Femur (tissue), 1 donor: ENCODE measurements at places on chromosomes 4 and X.

DNA sequence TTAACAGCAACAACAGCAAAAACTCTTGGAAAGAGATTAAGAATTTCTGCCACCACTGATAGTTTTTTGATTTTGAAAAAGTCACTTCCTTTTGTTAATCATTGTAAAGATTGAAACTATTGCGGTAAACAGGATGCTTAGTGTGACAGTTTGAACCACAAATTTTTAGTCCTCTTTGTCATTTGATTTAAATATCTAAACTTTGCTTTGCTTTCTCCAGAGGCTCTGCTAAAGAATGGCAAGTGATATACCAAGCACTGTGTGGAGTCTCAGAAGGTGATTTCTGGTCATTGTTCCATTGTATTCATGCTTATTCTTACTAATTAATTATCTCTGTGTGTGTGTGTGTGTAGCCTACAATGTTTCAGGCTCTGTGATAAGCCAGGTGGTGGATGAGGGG, 155.6 kb downstream of the BMPR1B start:
- no peak for DNase-seq

DNA sequence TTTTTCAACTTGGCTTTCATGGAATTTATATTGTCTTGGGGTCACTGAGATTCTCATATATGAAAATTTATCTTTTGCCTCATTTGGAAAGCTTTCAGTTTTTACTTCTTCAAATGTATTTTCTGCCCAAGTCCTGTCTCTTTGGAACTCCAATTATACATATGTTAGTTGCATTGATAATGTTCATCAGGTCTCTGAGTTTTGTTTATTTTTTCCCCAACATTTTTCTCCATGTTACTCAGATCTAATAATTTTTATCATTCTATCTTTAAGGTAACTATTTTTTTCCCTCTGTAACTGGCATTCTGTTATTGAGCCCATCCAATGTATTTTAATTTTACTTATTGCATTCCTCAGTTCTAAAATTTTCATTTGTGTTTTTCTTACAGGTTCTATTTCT, 10.7 kb upstream of the TRO start:
- DNase-seq = no peak

GRCh38 chr4:132056496-132056895, 1092.6 kb upstream of the PCDH10 start:
- no peak for DNase-seq

DNA sequence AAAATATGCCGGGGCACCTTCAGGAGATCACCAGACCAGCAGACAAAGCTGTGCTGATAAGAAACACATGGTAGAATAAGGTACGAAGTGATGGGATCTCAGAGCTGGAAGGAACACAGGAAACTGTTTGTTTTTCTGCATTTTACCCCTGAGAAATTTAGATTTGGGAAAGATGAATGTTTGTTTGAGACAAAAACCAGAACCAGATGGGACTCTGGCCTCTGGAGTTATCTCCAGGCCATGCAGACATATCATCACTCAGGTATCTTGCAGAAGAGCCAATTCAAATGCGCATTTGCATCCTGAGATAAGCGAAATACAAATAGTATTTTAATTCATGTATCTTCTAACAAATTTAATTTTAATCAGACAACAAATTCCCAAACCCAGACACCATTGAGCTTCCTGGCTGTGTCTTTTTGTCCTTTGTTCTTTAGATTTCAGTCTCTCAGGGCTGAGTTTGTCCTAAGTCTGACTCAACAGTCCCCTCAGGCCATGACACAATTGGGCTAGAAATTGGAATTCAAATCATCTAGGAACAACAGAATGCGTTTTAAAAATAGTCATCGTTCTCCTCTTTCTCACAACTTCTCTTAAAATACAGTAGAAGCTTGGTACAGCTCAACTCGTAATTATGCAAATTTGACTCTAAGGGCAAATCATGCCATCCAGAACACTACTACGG, 159.0 kb downstream of the PACRGL start:
- no peak for DNase-seq

DNA sequence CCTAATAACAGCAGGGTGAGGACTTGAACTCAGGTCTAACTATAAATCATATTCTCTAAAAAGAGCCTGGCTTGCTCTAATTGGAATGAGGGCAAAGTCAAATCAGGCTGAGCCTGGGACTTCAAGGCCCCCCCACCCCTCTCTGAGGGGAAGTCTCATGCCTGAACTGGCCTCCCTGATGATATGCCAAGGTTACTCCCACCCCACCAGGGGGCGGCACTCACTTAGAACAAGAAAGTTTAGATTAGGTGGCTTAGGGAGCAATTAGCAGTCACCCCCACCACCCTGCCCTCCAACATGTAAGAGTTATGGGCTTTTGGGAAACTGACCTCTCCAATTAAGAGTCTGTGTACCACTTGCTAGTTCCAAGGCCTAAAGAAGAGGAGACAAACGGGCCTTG, 2.7 kb downstream of the FOXO4 start:
- peak; percentile 59 for DNase-seq

DNA sequence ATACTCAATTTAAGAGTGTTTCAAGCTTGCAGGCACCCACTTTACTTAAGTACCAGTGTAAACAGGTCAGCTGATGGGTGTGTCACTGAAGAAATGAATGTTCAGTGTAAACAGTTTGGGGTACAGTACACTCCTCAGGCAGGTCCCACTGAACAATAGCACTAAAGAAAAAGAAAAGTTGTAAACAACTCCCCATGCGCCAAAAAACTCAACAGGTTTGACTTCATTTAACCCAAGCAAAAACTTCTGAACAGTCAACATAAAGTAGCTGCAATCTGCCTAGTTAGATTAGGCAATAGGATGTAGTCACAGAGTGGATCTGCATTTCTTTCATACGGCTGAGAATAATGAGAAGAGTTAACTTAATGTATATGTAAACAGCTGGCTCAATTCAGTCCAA, 93.2 kb downstream of the FAM13A start:
- no peak for DNase-seq

GRCh38 chr4:95949136-95949765, 109.4 kb downstream of the PDHA2 start:
- no peak for DNase-seq

- DNase-seq = no peak
Measured at GRCh38 chrX:17042037-17042436, 95.6 kb downstream of the REPS2 start.

DNA sequence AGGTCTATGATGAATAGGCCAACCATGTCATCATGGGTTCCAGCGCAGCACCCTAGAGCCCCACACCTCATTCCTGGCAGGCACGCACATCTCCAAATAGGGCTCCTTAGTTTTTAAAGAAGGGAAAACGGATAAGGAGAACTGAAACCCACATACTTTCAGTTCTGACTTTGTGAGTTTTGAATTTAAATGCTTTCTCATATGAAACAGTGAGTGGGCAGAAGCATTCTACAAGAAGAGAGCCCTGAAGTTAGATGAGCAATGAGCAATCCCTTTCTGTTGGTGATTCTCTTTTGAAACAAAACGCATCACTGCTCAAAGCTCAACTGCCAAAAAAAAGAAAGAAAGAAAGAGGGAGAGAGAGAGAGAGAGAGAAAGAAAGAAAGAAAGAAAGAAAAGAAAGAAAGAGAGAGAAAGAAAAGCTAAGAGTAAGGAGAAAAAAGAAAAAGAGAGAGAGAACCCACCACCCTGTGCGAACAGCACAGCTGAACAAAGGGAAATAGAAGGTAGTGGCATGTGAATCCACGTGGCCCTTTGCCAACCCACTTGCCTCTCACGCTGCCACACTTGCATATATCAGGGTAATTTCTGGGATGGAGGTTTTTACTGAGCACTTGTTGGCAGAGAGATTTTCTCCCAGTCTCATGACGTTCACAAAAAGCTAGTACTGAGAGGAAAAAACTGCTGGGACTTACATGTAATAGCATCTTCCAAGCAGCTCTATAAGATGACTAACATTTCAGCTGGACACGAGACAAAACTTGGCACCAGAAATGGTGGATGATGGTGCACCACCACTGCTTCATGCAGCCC, 31.0 kb downstream of the TMSB4X start:
- DNase-seq = no peak

GRCh38 chr4:183755596-183755995, 96.5 kb downstream of the TRAPPC11 start:
- DNase-seq = no peak

DNA sequence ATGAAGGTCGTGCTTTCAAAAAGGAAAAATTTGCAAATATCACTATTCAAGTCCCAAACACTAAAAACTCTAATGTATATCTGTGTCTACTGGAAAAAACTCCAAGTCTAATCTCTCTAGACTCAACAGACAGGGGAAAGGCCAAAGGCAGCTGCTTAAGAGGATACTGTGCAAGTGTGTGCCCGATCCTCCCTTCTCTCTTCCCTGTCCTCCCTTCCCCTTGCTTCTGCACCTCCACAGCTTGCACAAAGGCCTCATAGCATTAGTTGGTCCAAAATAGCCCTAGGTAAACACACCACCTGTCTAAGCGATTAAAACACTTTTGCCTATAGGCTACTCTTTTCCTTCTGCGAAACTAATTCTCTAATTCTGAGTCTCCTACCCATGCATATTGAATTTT, 10.6 kb downstream of the C4orf54 start:
- DNase-seq = no peak

GRCh38 chr4:41189076-41189475, 25.3 kb downstream of the APBB2 start:
- DNase-seq = no peak

GRCh38 chr4:174209341-174209740, 74.1 kb downstream of the FBXO8 start:
- no peak for DNase-seq

DNA sequence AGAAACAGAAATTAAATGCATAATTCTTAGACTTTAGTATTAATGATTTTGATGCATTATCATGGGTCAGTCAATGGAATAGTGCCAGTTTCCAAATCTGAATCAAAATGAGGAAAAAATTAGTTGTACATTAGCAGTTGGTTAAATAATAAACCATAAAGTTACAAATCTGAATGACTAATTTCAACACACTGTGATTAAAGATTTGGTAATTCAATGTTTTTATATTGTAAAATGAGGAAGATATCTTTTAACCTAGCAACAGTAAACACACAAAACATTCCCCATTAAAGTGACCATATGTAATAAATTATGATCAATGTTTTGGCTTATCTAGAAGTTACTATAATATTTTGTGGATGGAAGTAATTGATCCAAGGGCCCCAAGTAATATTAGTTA, 1.6 kb downstream of the FBXO8 start:
- no peak for DNase-seq

DNA sequence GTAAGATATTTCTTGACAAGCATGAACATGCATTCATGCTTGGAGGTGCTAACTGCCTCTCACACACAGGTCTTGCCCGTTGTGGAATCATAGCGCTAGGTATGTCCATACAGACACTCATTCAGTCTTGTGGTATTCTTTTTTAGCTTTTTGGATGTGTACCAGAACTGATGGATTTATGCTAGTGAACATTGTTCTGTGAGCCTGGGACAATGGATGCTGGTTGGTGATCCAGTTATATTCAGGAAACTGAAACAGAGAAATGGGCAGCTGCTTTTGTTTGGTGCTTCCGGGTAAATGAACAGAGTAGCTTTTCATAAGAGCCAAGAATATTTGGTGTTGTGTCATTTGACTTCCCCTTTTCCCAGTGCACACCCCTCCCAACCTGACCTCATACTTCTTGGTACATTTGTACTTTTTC, 78.9 kb upstream of the SLC4A4 start:
- DNase-seq = no peak

GRCh38 chr4:2576290-2576689, 39.8 kb downstream of the FAM193A start:
- DNase-seq = no peak

DNA sequence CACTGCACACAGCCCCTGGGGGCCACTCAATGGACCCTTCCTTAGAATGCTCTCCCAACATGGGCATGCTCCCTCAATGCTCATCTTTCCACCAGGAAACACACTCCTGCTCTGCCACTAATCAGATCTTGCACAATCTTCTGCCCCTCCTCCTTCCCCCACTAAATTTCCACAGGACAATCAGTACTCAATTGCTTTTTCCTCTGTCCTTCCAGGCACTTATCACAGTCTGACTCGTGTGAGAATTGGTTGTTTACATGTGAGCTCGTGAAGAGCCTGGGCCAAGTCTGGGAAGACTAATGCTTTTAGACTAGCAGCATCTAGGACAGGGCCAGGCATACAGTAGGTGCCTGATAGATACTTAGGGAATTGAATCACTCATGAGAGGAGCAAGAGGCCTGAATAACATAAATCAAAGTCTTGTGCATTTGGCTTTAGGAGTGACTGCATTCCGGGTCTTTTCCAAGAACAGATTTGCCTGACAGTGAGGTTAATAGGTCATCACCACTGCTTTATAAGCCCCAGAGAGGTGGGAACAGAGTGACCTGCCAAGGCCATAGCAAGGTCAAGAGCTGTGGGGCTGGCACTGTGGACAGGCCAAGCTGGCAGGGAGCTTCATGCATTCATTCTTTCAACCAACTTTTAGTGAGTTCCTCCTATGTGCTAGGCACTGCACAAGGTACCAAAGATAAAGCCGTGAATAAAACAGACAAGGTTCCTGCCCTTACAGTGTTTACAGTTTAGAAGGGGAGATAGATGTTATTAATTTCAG, 55.0 kb downstream of the PRPS1 start:
- no peak for DNase-seq

DNA sequence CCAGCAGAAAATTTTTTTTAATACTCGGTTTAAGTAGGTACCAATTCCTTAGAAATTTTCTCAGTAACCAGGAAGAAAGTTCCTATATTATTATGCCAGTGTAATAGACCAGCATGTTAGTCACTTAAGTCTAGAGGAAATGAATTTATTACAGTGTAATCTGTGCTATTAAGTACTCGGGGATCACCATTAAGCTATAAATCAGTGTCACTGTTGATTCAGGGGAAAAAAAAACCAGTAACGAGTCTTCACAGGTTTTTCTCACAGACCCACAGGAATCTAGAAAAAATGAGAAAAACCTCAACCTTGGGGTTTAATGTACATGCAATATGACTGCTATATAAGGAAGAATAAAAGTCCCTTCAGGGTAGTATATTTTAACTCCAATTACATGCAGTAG, 138.3 kb upstream of the IL1RAPL2 start:
- no peak for DNase-seq

DNA sequence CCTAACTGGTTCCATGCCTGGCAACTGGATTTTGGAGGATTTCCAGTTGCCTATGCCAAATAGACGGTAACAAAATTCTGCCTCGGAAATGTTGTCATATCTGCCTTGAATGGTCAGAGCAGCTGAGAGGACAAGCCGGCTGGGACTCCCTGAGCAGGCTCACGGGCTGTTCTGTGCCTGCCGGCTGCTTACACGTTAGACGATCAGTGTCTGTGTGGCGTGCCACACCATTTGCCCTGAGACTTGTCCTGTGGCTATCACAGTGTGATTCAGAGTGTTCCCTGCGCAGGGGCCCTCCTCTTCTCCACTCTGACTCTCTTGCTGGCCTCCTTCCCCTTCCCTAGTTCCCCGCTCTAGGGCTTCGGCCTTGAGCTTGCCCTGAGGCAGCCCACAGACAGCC, 42.4 kb downstream of the RAI2 start:
- DNase-seq = no peak

GRCh38 chr4:90444904-90445303, 317.7 kb downstream of the CCSER1 start:
- no peak for DNase-seq
